ENCODE measurements at places on chromosomes 2 and 18.

DNA sequence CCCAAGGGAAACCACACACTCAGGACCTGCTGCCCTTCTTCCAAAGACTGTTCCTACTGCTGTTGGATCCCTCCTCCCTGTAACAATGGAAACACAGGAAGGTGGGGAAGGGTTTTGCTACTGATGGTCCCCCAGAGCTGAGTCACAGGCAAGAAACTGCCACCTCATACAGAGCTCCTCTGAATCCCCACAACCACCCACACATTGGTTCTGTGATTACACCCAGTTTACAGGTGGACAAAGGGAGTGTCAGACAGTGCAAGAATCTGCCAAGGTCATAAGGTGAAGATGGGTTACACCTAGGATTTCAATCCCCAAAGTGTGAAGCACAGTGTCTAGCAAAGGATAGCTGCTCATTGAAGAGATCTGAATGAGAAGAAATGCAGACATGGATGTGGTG is 141.7 kb upstream of the LMAN1 start:
- no peak for DNase-seq

DNA sequence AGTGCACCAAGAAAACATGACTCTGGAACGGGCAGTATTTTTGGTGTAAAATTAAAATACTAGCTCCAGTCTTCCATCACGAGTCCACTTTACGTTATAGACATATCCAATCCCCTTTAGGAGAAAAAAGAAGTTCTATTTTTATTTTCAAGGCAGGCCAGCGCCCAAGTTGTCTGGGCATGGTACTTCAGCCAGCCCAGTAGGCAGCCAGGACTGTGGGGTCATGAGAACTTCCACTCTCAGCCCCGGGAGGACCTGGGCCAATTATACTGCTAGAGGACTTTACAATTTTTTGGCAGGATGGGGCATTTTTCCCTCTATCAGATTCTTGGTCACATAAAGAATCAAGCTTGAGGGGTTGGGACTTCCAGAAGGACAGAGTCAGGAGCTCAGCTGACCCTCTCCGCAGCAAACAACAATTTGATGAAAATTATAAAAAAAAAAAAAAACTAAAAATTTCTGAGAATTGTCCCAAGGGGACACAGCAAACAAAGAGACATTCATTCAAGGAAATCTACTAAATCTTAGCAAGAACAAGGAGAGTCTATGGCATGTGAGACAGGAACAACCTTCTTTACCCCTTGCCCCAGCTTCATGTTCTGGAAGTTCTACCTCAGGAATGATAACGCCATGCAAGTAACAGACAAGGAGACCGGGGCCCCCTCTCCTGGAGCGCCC is 37.3 kb upstream of the B3GNT2 start:
- DNase-seq, result no peak

- DNase-seq, result no peak
Measured at GRCh38 chr2:226554701-226555100, 244.9 kb downstream of the IRS1 start.

DNA sequence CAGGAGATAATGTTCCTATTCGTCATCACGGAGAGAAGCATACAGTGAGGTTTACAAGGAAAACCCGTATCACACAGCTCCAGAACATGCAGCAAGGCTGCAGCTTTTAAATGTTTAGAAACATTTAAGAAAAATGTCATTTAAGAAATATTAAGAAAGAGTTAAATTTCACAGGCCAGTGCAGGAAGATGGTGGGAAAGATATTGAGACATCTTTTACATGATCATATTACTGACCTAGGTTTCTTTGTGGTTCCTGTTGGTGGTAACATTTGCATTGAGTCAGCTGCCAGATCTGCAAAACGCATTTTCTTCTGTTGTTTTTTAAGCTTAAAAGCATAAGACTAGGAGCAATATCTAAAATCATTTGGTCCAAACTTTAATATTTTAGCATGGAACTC is 44.9 kb downstream of the CPO start:
- DNase-seq, result no peak

GRCh38 chr2:43427032-43427424 is 168.8 kb downstream of the THADA start:
- DNase-seq, result no peak

DNA sequence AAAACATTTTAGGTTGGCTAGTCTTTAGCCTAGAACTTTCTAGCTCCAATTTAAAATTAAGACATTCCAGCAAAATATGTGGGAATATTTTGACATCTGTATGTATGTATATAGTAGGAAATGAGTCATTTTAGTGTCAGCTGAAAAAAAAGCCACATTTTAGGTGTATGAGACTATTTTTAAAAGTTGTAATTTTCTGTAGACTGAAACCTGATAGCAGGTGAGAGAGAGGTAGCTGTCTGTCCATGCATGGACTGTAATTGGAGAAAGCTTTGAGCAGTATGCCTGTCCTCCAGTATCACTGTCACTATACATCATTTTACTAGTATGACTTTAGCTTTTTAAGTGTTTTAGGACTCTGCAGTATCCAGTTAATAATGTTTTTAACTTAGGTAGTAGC is 26.1 kb upstream of the PPP1R1C start:
- DNase-seq, result no peak

DNA sequence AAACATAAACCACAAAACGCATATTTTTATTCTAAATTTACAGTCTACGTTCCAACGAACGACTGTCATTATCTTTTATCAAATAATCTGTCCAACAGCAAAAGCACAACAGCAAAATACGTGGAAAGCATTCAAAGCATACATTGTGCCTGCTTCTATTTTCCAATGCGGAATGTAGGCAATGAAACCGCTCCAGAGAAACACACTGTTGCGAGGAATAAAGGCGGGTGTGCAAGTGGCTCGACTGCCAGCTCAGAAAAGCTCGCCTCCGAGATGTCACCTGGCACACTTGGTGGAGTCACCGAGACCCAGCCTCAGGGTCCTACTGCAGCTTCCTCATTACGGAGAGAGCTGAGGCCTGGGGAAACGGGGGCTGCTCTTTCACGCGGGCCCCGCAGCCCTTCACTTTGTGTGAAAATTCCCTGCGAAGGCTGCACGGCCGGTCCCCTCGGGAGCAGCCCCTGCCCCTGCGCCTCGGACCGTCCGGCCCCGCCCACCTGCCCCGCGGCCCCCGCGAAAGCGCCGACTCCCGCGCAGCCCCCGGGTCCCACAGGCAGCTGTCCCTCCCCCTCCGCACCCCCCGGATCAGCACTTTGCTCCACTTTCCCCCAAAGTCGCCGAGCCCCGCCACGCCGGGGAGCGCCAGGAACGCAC is 752 bp downstream of the MGAT4A start:
- no peak for DNase-seq

- no peak for DNase-seq
Measured at GRCh38 chr2:211730215-211730614, 808.4 kb downstream of the ERBB4 start.

GRCh38 chr2:169365029-169365480 is 2.7 kb upstream of the LRP2 start:
- DNase-seq, result no peak

- DNase-seq, result no peak
Measured at GRCh38 chr2:167126165-167126564, 237.9 kb downstream of the XIRP2 start.

DNA sequence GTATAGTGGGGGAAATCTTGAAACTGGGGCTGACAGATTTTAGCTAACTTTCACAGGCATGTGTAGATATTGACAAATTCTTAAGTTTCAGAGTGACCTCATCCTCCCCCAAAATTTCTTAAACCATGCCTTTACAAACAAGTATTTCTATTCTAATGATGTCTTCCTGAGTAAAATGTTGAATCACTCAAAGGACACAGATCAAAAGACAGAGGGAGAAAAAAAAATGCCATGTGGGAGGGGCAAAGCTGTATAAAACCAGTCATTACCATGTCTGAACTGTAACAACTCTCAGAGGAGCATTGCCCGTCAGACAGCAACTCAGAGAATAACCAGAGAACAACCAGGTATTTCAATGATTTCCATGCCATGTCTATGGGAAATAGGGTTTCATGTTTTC is at the start of gene SERPINB2:
Gene SERPINB2, plus strand, starts transcription at position 282 of the 400 bp plus-strand sequence. CDS start 3,740 bp downstream, outside the sequence.
- no peak for DNase-seq

- DNase-seq, result no peak
Measured at GRCh38 chr2:10327896-10328669, 25.4 kb downstream of the HPCAL1 start.

DNA sequence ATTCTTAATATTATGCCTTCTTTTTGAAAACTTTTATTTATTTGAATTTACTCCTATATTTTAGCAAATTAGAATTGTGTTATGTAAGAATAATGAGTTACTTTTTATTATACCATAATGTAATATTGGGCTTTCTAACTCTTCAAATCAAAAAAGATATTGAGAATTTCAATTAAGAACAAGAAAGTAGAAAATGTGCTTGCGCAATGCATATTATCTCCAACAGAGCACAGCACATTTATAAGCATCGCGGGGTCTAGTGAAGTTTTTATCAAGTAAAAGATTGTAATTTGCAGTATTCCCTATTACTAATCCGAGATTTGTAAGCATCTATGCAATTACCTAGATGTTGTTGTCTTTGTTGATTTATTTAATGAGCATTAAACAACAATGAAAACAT is 829.1 kb upstream of the CNTNAP5 start:
- no peak for DNase-seq

DNA sequence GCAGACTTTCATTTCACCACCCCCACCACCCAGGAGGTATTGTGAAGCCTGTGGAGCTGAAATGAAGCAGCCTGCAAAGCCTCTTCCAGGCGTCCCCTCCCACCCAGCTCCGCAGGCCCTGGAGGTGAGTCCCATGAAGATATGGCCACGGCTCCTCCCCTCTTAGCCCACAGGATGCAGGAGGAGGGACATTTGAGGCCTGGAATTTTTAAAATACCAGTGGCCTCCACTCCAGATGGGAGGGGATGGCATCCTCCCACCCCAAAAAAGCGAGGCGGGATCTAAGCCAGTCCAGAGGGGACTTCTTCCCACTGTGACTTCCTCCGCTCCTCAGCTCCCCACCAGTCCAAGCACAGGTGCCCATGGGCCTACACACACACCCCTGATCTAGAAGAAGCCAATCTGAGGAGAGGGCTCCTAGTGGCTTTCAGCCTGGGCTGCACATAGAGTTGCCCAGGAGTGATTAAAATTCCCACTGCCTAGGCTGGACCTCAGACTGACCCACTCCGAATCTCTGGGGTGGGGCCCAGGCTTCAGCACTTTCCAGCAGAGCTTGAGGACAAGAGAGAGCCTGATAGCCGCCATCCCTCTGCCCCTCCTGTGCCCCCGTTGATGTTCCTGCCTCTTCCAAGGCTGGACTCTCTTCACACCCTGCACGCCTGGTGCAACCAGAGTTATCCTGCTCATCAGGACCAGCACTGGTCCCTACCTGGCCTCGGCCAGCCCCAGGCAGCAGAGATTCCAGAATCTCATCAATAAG is 206.9 kb downstream of the TNS1 start:
- DNase-seq, result no peak

DNA sequence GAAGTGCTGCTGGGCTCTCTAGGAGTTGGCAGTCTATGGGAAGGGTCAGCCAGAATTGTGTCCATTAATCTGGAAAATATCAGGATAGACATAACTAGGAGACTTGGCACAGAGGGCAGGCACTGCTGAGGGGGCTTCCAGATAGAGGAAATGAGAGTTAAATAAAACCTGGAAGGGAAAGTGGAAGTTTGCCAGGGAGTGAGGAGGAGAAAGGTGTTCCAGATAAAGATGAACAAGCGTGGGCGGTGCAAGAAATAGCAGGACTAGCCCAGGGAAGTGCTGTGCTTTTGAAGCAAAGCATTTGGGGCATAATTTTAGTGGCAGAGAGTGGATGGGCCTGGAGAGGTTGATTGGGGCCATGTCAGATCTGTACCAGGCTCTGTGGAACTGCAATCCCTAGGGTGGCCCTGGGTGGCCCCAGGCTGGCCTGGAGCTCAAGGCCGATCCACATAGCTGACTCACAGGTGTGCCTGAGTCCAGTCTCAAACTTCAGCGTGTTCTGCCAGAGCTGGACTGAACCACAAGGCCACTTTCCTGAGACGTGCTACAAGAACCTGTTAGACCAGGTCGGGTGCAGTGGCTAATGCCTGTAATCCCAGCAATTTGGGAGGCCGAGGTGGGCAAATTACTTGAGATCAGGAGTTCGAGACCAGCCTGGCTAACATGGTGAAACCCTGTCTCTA is 26.9 kb downstream of the GALM start:
- DNase-seq, result no peak

Data from hepatic stellate cell (primary cell).